Kidney (tissue), 22 donors: ENCODE measurements at places on chromosomes 12 and 14. TPM values are rescaled to one million over a fixed set of nuclear protein-coding genes. Genes with fewer than 3 reads are reported as not detected.
A peak's percentile ranks its signal among the peaks of the same experiment; 100 is the strongest.

The ARL1 gene
- 84.9 TPM for polyA plus RNA-seq

The SIX1 gene
- 0.13 TPM for polyA plus RNA-seq

GRCh38 chr12:50016501-50017475 lies 8.5 kb downstream of the RACGAP1 start:
- DNase-seq = peak; percentile 42

GRCh38 chr12:26196421-26196716 lies 996 bp downstream of the SSPN start:
- DNase-seq = no peak

- peak; percentile 92 for DNase-seq
These were observed 32.8 kb downstream of the KIF26A start for GRCh38 chr14:104171029-104171697.
